ENCODE measurements at places on chromosomes 6 and 20.

GRCh38 chr6:150598858-150599198, 857 bp upstream of the PLEKHG1 start:
- H3K27ac ChIP-seq: peak overlapping the region; percentile 84
- no peak for DNase-seq
- no peaks in the 10 kb centered on the region for H3K36me3 ChIP-seq
- H3K27me3 ChIP-seq: peaks cover 21% of the 10 kb centered on the region
- peaks cover 23% of the 10 kb centered on the region for H3K4me1 ChIP-seq

DNA sequence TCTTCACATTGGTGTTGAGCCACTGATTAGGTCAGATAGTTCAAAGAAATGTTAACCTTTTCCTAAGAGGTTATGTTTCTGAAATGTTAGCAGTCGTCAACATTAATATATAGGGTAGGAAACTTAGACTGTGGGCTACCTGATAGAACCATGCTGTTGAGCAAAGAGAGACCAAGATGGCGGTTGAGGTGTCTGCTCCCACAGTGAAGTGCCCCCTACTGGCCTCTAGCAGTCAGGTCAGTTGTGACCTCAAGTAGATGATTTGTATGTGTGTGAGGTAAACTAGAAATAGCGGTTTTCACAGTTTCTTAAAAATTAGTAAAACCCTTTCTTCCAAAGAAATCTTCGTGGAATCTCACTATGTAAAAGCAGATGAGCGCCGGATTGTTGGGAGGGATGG, 40.3 kb downstream of the MTHFD1L start:
- no peaks in the 10 kb centered on the region for H3K27me3 ChIP-seq
- no peak overlapping the region for H3K27ac ChIP-seq
- H3K4me1 ChIP-seq: no peaks in the 10 kb centered on the region
- no peak overlapping the region for H3K4me3 ChIP-seq
- no peak for DNase-seq

DNA sequence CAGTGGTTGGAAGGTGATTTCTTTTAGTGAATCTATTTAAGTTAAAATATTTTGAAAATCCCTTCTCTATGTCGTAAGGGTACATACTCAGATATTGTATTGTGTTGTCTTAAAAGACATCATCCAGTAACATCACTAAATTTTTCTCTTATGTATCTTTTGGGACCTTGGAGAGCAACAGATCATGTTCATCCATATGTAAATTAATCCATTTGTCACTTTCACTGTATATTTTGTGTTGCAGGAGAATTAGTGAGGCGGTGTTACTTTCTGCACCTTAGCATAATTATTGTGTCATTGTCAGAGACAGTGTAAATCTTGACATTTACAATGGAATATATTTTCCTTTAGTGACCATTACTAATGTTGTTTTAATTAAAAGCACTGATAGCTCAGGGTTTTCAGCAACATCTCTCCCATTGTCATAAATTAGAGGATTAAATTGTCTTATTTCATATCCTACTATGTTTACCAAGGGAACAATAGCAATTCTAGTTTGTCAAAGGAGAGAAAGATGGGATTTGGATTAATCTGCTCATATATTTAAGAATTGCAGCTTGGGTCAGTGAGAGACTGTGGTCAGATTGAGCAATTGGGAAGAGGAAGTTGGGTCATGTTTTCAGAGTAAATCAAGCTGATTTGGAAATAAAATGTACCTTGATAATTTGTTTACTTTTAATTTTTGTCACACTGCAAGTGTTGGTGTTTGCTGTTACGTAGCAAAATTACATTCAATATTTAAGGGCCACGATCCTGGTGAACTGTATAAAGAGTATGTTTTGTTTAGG, 22.7 kb downstream of the DOK5 start:
- no peaks in the 10 kb centered on the region for H3K4me1 ChIP-seq
- no peak overlapping the region for H3K27ac ChIP-seq
- H3K27me3 ChIP-seq: peaks cover 16% of the 10 kb centered on the region

GRCh38 chr6:133806382-133807140, 82.4 kb upstream of the TCF21 start:
- H3K36me3 ChIP-seq: no peaks in the 10 kb centered on the region
- no peak overlapping the region for H3K27ac ChIP-seq
- DNase-seq: no peak
- peaks cover 35% of the 10 kb centered on the region for H3K27me3 ChIP-seq

DNA sequence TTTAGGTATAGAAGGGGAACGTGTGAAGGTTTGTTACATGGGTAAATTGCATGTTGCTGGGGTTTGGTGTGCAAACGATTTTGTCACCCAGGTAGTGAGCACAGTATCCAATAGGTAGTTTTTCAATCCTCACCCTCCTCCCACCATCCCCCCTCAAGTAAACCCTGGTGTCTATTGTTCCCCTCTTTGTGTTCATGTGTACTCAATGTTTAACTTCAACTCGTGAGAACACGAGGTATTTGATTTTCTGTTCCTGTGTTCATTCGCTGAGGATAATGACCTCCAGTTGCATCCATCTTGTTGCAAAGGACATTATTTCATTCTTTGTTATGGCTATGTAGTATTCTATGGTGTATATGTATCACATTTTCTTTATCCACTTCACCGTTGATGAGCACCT, 11.6 kb upstream of the VNN1 start:
- no peak for DNase-seq
- H3K27ac ChIP-seq: no peak overlapping the region
- no peaks in the 10 kb centered on the region for H3K27me3 ChIP-seq
- H3K36me3 ChIP-seq: no peaks in the 10 kb centered on the region

DNA sequence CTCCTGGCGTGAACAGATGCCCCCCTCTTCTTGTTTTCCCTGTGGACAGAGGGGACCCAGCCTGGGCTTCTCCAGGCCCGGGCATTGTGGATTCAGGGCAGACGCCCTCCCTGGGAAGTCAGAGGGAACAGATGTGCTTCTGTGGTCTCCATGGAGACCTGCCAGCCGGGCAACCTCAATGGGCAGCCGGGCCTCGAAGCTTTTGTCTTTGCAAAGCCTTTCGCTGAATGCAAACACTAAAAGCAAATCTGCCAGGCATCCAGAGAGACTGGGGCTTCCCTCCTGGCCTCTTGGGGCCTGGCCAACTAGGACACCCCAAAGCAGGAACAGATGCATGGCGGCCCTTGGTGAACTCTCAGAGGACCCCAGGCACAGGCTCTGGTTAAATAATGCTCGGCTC, 370.0 kb upstream of the SULF2 start:
- H3K36me3 ChIP-seq: no peaks in the 10 kb centered on the region
- no peak for DNase-seq
- H3K27me3 ChIP-seq: peaks cover 12% of the 10 kb centered on the region
- H3K4me3 ChIP-seq: no peak overlapping the region
- no peak overlapping the region for H3K27ac ChIP-seq

GRCh38 chr20:42074944-42075343, 456.8 kb upstream of the CHD6 start:
- no peak overlapping the region for H3K4me3 ChIP-seq
- DNase-seq: no peak
- no peaks in the 10 kb centered on the region for H3K36me3 ChIP-seq
- H3K27me3 ChIP-seq: no peaks in the 10 kb centered on the region
- H3K27ac ChIP-seq: no peak overlapping the region

DNA sequence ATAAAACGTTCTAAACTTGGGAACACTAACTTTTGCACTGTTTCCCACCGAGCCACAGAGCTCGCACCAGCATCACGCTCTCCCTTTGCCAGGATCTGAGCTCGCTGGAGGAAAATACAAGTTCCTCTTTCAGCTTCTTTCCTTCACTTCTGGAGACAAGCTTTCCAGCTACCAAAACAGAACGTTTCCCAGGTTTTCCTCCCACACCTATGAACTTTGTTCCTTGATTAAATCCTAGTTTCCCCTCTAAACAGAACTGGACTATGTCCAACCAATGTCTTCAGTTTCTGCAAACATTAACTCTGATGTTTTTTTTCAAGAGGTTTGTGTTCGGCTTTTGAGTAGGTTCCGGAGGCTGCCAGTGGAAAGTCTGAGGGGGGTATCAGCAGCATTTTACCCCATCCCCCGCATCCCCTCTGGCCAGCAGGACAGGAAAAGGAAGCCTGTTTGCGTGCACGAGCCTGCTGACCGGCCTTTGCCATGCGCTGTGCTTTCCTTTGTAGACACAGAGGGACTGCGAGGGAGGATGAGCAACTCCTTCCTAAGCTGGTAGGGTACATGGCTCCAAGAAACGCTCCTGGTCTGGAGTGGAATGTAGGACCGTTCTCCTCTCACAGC, 135.5 kb downstream of the LY86 start:
- no peaks in the 10 kb centered on the region for H3K27me3 ChIP-seq
- no peak overlapping the region for H3K4me3 ChIP-seq
- no peaks in the 10 kb centered on the region for H3K36me3 ChIP-seq
- peaks cover 4% of the 10 kb centered on the region for H3K4me1 ChIP-seq
- H3K27ac ChIP-seq: no peak overlapping the region

GRCh38 chr6:169810066-169810989, 58.9 kb downstream of the ERMARD start:
- H3K4me1 ChIP-seq: peaks cover 24% of the 10 kb centered on the region
- DNase-seq: no peak
- H3K27me3 ChIP-seq: peaks cover 14% of the 10 kb centered on the region
- no peak overlapping the region for H3K27ac ChIP-seq

- H3K4me1 ChIP-seq: peaks cover 2% of the 10 kb centered on the region
- H3K27ac ChIP-seq: no peak overlapping the region
- peaks cover 16% of the 10 kb centered on the region for H3K27me3 ChIP-seq
- DNase-seq: no peak
Measured at GRCh38 chr6:81808851-81809570, 56.5 kb upstream of the TENT5A start.

GRCh38 chr6:208938-209337, 83.3 kb upstream of the DUSP22 start:
- H3K4me1 ChIP-seq: peaks cover 30% of the 10 kb centered on the region
- DNase-seq: no peak
- no peak overlapping the region for H3K27ac ChIP-seq
- H3K4me3 ChIP-seq: no peak overlapping the region
- H3K27me3 ChIP-seq: peaks cover 30% of the 10 kb centered on the region

- H3K4me1 ChIP-seq: no peaks in the 10 kb centered on the region
- DNase-seq: no peak
- no peak overlapping the region for H3K4me3 ChIP-seq
- no peak overlapping the region for H3K27ac ChIP-seq
- no peaks in the 10 kb centered on the region for H3K27me3 ChIP-seq
Measured at GRCh38 chr6:68296126-68296525, 339.0 kb upstream of the ADGRB3 start.

GRCh38 chr20:16554766-16555543, 18.3 kb downstream of the KIF16B start:
- H3K4me3 ChIP-seq: no peak overlapping the region
- H3K4me1 ChIP-seq: peaks cover 7% of the 10 kb centered on the region
- DNase-seq: no peak

- peaks cover 5% of the 10 kb centered on the region for H3K4me1 ChIP-seq
- H3K4me3 ChIP-seq: no peak overlapping the region
- H3K27ac ChIP-seq: no peak overlapping the region
- H3K36me3 ChIP-seq: no peaks in the 10 kb centered on the region
- H3K27me3 ChIP-seq: no peaks in the 10 kb centered on the region
Measured at GRCh38 chr6:16391451-16391912, 153.1 kb downstream of the GMPR start.

GRCh38 chr6:37473364-37474095, 26.2 kb downstream of the CCDC167 start:
- peaks cover 5% of the 10 kb centered on the region for H3K4me1 ChIP-seq
- peaks cover 45% of the 10 kb centered on the region for H3K36me3 ChIP-seq
- no peaks in the 10 kb centered on the region for H3K27me3 ChIP-seq
- H3K27ac ChIP-seq: no peak overlapping the region

GRCh38 chr6:38570750-38571149, 69.0 kb downstream of the BTBD9 start:
- DNase-seq: no peak
- peaks cover 9% of the 10 kb centered on the region for H3K36me3 ChIP-seq
- H3K27ac ChIP-seq: no peak overlapping the region
- H3K4me3 ChIP-seq: no peak overlapping the region

DNA sequence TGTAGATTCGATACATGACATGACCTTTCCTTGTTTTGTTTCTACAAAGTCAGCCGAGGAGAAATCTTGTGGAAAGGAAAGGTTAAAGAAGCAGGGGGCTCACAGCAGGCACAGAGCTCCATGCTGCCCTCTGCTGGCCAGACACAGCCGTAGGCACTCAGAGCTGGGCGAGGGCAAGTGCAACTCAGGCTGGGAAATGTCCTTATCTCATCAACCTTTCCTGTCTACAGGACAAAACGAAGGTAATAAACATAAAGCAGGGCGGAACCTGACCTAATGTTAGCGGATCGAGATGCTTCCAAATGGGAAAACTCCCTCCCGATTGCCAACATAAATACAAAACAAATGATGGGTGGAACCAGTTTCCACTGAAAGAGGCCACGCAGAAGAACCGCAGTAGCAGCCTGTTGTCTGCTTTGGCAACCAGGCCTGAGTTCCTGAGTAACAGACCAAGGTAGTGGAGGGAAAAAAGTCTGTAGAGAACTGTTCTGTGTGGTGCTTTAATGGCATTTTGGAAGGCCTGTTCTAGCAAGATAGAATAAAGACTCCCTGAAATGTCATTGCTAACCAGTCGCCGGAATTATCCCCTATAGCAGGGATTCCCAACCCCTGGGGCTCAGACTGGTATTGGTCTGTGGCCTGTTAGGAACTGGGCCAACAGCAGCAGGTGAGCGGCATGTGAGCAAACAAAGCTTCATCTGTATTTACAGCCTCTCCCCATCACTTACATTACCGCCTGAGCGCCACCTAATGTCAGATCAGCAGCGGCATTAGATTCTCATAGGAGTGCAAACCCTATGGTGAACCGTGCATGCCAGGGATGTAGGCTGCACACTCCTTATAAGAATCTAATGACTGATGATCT, 85.2 kb downstream of the MBOAT1 start:
- H3K27me3 ChIP-seq: no peaks in the 10 kb centered on the region
- H3K27ac ChIP-seq: no peak overlapping the region
- DNase-seq: peak; percentile 82
- H3K4me1 ChIP-seq: no peaks in the 10 kb centered on the region
- peaks cover 20% of the 10 kb centered on the region for H3K36me3 ChIP-seq

- H3K27ac ChIP-seq: no peak overlapping the region
- H3K36me3 ChIP-seq: no peaks in the 10 kb centered on the region
- no peak for DNase-seq
- peaks cover 2% of the 10 kb centered on the region for H3K27me3 ChIP-seq
Measured at GRCh38 chr6:14550410-14550809, 432.8 kb downstream of the CD83 start.
